H9 (cell line): ENCODE measurements at places on chromosomes 3 and 15.
A peak's percentile ranks its signal among the peaks of the same experiment; 100 is the strongest.

- no peak for DNase-seq
These were observed 52.9 kb downstream of the FGD5 start for GRCh38 chr3:14871456-14872200.

DNA sequence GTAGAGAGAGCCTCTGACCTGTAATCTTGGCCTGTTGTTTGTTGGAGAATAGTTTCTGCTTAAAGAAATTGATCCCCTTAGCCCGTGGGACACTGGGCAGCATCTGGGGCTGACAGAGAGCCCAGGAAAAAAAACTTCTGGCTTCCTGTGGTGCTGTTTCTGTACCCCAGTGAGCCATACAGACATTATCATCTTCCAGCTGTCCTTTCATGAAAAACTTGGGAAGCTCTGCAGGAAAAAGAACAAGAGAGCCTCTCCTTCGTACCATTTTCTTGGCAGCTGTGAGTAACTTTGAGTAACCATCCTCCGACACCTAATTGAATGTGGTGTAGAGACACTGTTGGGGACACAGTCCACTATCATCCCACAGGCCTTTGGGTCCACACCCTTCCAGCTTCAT is 333.0 kb downstream of the SHQ1 start:
- DNase-seq, result no peak

GRCh38 chr3:18044971-18045880 is 302.8 kb upstream of the TBC1D5 start:
- DNase-seq, result no peak

DNA sequence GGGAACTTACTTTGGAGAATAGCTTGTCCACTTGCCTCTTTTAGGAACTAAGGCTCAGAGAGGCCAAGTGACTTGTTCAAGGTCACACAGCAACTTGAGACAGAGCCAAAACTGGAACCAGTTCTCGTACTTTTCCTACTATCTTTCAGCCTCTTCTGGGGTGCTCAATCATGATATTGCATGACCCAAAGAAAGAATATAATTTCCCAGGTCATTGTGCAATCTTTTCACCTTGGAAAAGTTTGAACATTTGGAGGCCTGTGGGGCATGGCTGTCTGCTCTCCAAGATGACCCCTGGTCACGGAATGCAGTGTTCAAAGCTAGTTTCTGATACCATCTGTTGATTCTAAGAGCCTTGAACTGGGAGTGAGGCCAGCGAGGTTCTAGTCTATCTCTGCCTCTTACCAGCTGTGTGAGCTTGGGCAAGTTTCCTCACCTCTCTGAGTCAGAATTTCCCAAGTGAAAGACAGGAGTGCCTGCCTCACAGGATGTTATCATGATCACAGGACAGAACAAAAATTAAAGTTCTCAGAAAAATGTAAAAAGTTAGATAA is 89.7 kb downstream of the BDH1 start:
- DNase-seq, result no peak

GRCh38 chr3:71250026-71250425 is 333.5 kb downstream of the FOXP1 start:
- no peak for DNase-seq

GRCh38 chr3:41276191-41276590 is 76.9 kb downstream of the CTNNB1 start:
- DNase-seq, result no peak

DNA sequence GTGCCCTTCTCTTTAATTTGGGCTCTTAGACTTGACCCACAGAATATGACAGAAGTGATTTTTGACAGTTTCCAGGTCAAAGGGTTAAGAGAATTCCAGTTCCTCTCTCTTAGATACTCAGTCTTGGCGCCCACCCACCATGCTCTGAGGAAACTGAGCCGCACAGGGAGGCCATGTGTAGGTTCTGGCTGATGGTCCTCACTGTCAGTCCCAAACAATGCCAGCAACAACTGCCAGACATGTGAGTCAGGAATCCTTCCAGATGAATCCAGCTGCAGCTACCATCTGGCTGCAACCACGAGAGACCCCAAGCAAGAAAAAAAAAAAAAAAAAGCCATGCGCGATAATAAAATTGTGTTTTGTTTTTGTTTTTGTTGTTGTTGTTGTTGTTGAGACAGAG is 326.6 kb downstream of the MAGI1 start:
- DNase-seq, result no peak

- no peak for DNase-seq
These were observed 4.5 kb downstream of the GPR62 start for GRCh38 chr3:51959651-51960050.

DNA sequence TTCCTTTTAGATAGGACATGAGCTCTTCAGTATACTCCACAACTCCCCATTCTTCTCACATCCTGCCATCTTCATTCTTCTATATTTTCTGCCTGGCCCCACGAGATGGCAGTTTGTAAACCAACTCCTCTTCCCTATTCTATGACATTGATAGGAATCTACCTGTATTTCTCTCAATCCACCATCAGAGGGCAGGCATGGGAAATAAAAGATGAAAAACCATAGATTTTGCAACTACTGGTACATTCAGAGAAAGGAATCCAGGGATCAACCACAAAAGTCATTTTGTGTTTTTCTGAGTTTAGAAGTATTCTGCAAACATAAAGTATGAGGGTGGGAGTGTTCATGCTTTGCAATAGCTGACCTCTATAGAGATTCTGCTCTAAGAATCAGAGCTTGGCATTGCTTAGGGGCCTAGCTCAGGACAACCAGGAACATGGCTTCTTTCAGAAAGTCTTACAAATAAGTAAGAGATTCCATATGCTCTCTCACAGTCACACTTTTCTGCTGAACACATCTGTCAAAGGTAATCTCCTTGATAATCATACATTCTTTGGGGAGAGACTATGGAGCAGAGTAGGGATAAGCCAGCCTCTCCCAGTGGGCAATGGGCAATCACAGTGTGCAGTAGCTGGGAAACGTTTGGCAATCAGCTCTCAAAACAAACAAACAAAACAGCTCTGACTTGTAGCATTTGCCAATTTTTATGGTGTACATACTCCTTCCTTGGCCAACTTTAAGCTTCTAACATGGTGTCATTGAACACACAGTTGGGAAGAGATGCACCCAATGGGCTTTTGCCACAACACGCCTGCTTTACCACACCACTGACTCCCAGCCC is 43.1 kb upstream of the SLC25A36 start:
- DNase-seq, result no peak

- no peak for DNase-seq
These were observed 74.1 kb upstream of the RNF7 start for GRCh38 chr3:141663993-141664392.

- peak; percentile 91 for DNase-seq
These were observed 154.1 kb downstream of the TJP1 start for GRCh38 chr15:29668120-29668602.

DNA sequence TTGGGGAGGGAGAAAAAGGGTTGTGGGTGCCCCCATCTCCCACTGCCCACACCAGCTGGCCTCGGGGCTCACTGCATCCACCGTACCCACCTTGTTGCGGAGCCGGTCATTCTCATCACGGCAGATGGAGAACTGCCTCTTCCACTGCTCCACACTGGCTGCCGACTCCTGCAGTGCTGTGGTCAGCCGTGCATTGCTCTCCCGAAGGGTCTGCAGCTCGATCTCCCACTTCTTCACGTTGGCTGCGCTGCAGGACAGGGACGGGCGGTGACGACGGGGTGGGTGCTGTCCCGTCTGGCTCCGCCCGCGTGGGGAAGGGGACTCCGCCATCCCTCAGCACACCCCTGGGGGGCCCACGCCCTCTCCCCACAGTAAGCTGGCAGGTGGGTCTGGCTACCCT is 45.1 kb downstream of the WHAMM start:
- DNase-seq, result peak; percentile 16

DNA sequence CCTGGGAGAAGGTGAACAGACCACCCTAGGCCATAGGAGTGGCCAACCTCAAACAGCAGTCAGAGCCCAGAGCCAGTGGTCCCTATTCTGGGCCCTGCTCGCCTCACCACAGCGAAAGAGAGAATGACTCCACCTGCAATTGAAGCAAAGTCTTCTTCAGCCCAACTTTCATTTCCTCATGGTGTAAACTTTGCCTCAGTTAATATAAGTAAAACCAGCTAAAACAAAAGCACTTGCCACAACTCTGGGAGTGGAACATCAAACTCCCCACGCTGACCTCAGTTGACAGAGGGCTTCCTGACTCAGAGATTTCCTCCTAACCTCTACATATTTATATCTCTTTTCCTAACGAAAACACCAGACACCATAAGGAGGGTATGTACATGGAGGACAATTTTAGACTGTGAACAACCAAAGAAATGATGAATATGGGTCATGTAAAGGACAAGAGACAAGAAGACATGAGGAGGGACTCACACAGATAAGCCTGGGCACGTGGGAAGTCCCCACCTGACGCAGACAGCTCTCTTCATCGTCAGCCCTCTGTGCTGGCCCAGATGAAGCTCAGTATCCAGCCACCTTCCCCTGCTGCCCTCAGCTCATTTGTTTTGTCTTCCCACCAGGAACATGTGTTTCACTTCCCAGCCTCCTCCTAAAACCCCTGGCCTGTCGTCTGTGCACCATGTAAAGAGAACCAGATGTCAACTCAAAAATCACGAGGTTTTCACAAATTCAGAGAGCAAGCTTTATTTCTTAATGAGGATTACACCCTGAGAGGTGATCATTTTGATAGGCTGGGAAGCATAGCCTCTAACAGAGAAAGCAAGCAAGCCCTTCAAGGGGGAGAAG is 140.9 kb downstream of the KCNMB2 start:
- DNase-seq, result no peak

DNA sequence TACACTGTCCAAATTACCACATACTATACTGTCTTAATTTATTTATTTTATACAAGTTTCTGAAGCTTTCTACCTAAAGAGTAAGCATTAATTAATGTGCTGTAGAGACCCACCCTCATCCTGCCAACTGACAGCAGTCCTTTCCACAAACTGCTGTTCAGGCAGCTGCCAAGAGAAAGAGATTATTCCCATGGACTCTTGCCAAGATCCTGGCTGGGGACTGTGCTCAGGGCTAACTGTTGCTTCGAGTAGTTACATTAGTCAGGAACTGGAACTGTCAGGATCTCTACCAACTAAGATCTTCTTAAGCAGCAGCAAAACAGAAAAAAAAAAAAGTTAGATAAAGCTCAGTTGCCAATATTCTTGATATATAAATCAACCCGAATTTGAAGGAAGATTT is 398.8 kb downstream of the MECOM start:
- DNase-seq, result no peak

DNA sequence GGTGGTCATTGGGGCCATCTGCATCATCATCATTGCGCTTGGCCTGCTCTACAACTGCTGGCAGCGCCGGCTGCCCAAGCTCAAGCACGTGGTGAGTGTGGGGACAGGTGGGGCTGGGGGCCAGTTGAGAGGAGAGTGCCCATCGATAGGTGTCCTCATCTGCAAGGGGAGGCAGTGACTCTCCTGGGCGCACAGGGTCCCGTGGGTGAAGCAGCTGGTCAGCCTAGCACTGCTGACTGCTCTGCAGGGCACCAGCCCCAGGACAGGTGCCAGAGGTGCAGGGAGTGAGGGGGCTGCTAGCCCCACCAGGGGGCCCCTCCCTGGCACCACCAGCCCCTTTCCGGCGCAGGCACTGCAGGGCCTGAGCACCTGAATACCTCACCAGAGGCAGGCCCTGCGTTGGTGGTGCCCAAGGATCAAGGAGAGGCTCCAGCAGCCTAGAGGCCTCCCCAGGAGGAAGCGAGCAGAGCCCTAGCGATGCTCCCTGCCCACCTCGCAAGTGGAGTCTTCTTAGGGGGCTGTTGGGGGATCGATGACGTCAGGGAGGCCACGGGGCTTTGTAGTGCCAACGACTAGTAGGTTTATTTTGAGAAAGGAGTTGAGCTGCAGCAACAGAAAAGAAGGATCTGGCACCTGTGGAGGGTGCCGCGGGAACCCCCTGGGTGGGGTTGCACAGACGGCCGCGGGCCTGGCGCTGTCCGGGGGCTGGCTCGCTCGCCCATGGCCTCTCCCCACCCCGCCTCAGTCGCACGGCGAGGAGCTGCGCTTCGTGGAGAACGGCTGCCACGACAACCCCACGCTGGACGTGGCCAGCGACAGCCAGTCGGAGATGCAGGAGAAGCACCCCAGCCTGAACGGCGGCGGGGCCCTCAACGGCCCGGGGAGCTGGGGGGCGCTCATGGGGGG is 976 bp upstream of the ABTB1 start:
- no peak for DNase-seq

DNA sequence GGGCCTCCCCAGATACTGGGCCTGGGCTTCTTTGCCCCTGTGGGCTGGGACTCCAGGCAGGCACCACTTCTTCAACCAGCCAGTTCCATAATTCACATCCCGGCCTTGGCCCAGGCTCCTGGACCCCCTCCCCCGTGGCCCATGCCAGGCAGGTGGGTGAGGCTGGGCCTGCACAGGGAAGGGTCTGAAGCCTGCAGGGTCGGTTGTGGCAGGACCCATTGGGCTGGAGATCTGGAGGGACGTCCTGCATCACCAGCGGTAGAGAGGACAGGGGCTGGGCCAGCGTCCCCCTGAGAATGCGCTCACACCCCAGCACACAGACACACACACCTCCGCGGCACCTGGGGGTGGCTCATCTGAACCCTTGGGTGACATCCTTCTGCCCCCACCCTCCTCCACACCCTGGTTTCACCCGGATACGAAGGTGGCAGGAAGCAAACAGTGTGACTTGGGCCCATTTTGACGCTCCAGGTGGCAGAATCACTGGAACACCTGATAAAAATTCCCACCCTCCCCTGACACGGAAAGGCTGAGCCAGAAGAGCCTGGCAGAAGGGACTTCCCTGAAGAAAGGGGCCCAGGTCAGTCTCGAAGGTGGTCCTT is 15.4 kb downstream of the ZDHHC19 start:
- no peak for DNase-seq
